ENCODE measurements at places on chromosomes 11 and 22.

GRCh38 chr11:92711926-92712325, 257.5 kb upstream of the MTNR1B start:
- DNase-seq: no peak

- DNase-seq: no peak
These were observed 37.1 kb upstream of the CCDC89 start for GRCh38 chr11:85723088-85723487.

DNA sequence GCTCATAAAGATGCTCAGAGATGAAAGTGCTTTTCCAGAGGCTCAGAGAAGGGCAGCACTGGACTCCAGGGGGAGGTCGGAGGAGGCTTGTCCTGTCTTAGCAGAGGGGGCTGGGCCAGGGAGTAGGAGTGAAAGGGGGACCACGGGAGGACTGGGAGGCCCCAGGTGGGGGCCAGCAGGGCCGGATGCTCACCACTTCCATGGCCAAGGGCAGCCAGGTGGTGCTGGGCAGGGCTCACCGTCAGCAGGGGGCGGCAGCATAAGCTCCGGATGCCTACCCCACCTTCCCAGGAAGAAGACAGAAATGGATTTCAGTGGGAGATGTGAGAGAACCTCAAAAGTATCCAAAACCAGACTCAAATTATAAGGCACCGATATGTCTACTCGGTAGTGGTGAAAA, 11.0 kb downstream of the RAB36 start:
- no peak for DNase-seq

GRCh38 chr11:127919206-127920000, 668.0 kb downstream of the ETS1 start:
- no peak for DNase-seq

DNA sequence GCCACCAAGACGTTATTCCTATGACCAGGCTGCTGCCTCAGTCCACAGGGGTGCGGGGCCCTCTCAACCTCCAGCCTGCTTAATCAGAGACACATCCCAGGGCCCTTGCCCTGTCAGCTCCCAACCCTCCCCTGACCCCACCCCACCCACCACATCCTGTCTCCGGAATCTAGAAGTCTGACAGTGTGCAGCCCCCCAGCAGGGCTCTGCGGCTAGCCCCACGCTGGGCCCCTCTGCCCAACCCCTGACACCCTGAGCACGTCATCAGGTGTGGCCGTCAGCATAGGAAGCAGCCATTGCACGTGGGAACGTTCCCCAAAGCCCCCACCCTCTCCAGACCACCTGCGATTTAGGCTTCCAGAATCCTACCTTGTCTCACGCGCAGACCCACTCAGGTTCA, 34.3 kb upstream of the IGSF9B start:
- DNase-seq: no peak

GRCh38 chr11:57903441-57904123, 120.1 kb upstream of the OR9Q1 start:
- no peak for DNase-seq

DNA sequence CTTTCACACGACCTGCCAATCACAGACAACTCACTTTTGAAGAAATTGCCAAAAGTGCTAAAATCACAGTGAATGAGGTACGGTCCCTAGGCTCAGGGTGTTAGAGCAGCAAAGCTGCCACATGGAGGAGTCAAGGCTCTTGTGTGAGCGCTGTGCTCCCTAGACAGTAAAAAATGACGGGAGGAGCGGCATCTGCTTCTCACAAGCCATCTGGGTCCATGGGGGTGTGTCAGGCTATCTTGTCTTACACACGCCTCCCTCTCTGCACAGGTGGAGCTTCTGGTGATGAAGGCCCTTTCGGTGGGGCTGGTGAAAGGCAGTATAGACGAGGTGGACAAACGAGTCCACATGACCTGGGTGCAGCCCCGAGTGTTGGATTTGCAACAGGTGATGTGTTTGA, 14.8 kb downstream of the PSMD13 start:
- DNase-seq: no peak

DNA sequence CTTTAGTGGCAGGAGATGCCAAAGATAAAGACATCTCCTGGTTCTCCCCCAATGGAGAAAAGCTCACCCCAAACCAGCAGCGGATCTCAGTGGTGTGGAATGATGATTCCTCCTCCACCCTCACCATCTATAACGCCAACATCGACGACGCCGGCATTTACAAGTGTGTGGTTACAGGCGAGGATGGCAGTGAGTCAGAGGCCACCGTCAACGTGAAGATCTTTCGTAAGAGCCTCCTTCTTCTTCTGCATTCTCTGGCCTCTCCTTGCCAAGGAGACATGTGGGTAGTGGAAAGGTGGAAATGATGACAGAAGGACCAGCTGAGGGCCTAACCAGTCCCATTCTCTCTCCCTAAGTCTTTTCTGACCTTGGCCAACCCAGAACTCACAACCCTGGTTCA, 110.1 kb upstream of the TTC12 start:
- no peak for DNase-seq

- DNase-seq: no peak
These were observed 1707.6 kb upstream of the RAG2 start for GRCh38 chr11:38305682-38306081.

DNA sequence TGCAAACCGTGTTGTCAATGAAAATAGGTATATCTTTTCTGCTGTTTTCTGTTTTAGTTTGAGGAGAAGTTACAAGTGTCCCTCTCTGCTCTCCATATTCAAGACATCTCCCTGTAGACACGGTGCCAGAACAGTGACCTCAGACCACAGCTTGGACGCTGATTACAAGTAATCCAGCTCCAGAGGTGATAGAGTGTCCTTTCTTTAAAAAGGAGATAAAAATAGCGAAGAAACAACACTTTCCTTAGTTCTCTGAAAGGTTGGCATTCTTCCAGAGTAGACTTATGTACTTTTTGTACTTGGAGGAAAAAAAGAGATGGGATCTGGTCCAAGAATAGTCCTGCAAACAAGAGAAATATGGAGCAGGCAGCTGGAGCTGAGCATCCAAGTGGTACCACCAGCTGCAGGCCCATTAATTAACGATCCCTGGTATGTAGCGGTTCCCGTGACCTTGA, 43.0 kb upstream of the WT1 start:
- DNase-seq: no peak

DNA sequence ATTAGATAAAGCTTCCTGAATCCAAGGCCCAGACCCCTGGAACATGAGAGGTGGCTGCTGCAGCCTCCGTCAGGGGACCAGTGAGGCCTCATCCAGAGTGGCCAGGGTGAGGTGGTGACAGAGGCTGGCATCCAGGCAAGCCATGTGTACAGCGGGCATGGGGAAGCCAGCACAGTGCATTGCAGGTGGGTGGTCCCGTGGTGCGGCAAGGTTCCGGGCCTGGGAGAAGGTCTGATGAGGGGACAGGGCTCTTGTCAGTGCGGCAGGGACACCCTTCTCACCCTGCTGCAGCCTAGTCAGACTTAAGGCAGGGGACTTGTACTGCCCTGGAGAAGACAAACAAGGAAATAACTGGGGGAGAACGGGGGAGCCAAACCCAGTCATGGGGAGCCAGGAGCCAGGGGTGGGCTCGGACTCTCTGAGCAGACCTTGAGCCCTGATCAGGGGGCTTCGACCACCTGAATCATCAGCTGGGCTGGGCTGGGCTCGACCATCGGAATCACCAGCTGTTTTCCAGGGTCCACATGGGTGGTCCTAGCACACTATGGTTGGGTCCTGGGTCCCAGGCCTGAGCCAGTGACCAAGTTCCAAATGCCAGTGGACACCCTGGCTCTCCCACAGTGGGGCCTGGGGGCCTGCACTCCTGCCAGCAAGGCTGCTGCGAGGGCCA, 5.1 kb downstream of the TTC38 start:
- no peak for DNase-seq

DNA sequence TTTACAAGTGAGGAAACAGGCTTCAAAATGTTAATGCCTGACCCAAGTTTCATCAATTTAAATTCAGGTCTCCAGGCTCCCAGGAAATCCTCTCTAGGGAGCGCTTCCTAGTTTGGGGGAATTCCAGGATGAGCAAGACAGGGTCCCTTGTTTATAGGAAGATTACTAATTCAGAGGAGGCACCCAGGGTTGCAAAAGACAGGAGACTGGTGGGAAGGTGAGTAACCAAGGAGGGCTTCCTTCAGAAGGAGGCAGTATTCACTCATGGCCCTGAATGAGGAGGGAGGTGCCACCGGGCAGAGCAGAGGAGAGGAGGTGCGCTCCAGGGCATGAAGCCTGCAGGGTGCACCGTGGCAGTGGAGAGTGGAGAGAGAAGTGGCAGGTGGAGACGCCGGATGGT, 1.6 kb downstream of the TMEM132A start:
- DNase-seq: no peak

GRCh38 chr22:42296381-42296853, 26.0 kb upstream of the TCF20 start:
- peak; percentile 47 for DNase-seq

GRCh38 chr11:122367809-122368231, 251.8 kb upstream of the BLID start:
- no peak for DNase-seq

GRCh38 chr11:107651672-107652071, 60.2 kb downstream of the SLN start:
- DNase-seq: no peak

GRCh38 chr11:71485466-71485865, 32.5 kb downstream of the NADSYN1 start:
- no peak for DNase-seq

GRCh38 chr11:11069841-11070835, 212.3 kb upstream of the ZBED5 start:
- no peak for DNase-seq

DNA sequence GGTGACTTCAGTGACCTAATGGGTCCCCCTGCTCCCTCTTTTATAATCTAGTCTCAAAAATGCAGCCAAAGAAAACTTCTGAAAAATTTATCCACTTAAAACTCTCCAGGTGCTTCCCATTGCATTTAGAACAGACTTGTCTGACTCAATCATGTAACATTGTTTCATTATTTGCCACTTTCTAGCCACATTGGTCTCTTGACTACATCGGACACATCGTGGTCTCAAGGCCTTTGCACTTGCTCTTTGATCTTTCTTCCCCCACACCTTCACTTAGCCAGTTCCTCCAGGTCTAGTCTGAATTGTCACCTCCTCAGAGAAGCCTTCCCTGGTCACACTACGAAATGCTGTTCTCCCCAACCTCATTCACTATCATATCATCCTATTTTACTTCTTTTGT, 97.0 kb upstream of the E2F8 start:
- DNase-seq: no peak

- DNase-seq: no peak
These were observed 57.7 kb upstream of the LINC01488 start for GRCh38 chr11:69423611-69424385.

GRCh38 chr11:113129261-113129992, 168.2 kb downstream of the NCAM1 start:
- no peak for DNase-seq

All from B cell (primary cell).